Stimulated activated CD8-positive, alpha-beta memory T cell treated with anti-CD3 and anti-CD28 coated beads, Interleukin-4, amount 100 ng/mL, for 1 hour (primary cell): ENCODE measurements at places on chromosomes 1 and 21.

- no peak for DNase-seq
Measured at GRCh38 chr1:205538235-205538840, 33.9 kb downstream of the CDK18 start.

DNA sequence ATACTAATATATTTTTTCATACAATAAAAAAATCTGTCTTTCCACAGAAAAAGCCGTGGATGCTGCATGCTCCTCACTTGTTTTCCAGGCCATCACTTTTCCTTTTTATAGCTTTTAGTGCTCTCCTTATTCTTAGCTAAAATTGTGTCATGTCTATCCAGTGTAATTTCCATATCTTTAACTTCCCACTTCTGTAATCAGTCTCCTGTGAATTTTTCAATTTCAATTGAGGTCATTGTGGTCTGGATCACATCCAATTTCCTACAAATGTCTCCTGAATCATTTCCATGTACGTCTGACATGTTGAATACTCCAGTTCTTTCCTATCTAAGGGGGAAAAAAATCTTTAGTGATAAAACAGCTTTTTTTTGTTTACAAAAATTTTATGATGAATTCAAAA, 838.2 kb upstream of the B3GALT2 start:
- DNase-seq = no peak

GRCh38 chr1:241716915-241717656, 65.0 kb downstream of the WDR64 start:
- no peak for DNase-seq

DNA sequence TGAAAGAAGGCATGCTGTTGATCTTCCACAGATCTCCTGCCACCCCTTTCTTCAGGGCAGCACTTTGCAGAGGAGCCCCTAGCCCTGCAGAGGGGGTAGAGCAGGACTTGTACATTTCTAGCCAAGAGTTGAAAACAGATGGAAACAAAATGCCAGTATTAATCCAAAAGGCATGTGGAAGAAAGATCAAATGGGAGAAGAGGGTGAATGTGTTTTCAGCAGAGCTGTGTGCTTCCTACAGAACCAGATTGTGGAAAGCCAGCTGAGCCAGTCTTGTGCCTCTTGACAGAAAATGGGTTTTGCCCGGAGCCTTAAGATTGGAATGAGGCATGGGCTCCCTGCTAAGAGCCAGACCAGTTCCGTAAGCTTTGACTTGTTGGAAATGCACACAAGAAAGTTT, 105.2 kb upstream of the TSPAN2 start:
- no peak for DNase-seq
